ENCODE measurements at places on chromosomes 6 and 20.

DNA sequence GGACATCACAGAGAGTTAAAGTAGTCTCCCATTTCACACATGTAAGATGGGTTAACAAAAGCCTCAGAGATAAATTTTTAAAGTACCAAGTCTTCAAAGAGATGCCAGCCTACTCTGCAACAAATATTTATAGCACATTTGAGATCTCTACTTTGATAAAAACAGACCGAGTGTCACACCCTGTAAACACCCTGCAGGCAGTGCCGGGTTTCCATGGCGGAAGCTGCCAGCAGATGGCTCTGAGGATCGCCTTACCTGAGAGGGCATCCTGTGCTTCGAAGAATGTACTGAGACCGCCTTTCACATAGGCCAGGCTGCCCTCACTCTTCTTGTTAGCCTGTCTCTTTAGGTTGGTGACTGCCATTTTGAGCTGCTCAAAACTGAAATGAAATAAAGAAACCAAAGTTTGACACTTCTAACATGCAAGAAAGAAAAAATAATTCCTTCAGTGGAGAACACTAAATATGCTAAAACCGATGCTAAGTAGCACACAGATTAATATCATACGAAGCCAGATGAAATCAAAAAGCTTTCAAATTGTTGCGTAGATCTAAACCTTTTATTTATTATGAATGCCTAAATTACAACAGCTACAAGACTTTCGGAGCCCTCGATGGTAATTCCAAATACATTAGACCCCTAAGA lies 39.3 kb downstream of the HUS1B start:
- no peak for DNase-seq

- DNase-seq = peak; percentile 28
Measured at GRCh38 chr6:132483779-132484679, 28.9 kb downstream of the STX7 start.

DNA sequence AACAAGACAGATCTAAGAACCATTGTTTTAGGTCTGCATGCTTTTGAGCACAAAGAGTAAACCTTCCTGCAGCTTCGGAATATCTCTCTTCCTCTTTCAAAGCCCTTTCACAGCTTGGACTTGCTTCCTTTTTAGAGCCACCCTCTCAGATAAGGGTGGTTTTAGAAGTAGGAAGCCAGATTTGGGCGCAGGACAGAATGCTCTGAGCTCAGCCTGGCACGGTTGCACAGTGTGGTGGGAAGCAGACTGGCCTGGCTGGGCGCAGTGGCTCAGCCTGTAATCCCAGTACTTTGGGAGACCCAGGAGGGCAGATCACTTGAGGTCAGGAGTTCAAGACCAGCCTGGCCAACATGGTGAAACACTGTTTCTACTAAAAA lies 35.6 kb upstream of the PNRC1 start:
- DNase-seq = no peak

GRCh38 chr6:74657011-74657410 lies 548.8 kb downstream of the COL12A1 start:
- DNase-seq = no peak

DNA sequence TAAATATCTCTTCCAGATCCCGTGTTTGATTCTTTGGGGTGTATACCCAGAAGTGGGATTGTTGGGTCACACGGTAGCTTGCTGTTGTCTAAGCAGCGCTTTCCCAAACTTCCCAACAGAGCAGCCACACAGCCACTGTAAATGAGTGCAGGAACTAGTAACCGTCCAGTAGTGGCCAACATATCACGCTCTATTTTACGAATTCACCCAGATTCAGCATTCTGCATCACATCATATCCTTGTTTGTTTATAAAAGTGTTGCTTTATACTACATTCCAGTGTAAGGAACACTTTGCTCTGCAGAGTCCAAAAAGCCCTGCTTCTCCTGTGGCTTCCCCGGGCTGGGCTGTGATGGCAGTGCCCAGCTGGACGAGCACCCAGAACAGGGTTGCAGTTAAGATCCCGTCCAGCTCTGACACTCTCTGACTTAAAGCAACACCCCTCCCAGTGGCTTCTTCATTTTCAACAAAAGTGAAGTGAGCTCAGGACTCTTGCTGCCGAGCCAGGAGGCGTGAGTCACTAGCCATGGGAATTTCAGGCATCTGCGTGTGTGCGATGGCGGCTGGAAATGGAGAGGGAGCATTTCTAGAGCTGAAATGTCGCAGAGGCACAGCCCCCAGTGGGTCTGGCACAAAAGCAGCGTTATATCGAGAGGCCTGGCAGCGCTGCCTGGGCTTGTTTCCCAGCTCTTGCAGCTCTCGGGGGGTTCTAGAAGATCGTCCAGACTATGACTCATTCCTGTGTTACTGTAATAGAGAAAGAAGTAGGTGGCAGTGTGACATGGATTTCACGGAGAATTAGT lies 216.3 kb upstream of the ECI2 start:
- DNase-seq = no peak

DNA sequence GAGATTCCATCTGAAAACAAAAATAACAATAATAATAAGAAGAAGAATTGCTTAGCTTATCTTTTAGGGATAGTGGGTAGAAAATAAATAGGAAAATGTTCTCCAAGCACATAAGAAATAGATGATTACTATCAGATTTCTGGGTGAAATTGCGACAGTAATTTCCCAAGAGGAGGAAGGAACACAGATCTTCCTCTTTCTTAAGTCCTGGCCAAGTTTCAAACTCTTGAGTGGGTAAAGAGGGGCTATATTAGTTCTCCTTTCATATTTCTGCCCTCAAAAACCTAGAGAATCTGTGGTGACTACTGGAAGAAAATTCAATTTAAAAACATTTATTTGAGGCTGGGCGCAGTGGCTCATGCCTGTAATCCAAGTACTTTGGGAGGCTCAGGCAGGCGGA lies 63.7 kb downstream of the PHACTR2 start:
- DNase-seq = no peak

GRCh38 chr20:24605937-24606455 lies 136.6 kb downstream of the SYNDIG1 start:
- no peak for DNase-seq

DNA sequence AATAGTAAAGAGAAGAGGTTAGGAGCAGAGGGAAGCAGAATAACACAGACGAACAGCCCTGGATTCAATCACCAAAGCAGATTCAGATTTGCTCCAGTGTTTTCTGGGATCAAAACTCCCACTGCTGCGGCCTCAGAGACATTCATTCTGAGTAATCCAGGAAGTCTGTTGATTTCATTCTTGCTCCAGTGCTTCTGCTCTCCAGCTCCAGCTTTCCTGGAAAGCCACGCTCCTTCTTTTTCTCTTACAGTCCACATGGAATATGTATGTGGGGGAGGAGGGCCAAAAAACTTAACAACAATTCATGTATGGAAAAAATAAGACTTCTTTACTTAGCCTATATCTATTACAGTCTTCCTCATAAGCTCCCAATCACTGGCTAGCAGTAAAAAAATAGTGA lies 26.4 kb upstream of the UST start:
- DNase-seq = no peak

GRCh38 chr6:113362301-113363047 lies 494.7 kb upstream of the MARCKS start:
- peak; percentile 26 for DNase-seq

GRCh38 chr6:2942914-2943563 lies 28.3 kb downstream of the SERPINB6 start:
- DNase-seq = no peak

GRCh38 chr6:156205678-156206077 lies 571.5 kb upstream of the ARID1B start:
- no peak for DNase-seq

- no peak for DNase-seq
Measured at GRCh38 chr20:38301309-38301708, 2.6 kb upstream of the BPI start.

DNA sequence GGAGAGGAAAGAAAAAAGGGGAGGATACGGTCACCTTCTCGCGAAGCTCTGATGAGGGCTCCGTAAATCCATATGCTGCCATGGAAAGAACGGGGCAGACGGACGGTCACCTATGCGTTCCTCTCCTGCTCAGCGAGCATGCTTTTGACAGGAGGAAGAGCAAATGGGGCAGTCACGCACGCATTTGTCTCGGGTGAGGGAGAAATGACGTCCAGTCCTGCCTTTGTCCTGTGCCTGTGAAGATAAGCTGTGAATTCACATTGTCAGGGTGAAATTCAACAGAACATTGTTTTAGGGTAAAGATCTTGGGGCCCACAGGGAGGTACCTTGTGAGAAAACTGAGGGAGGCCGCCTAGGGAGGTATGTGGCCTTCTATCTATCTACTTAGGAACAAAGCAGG lies 83.8 kb downstream of the IRF4 start:
- no peak for DNase-seq

DNA sequence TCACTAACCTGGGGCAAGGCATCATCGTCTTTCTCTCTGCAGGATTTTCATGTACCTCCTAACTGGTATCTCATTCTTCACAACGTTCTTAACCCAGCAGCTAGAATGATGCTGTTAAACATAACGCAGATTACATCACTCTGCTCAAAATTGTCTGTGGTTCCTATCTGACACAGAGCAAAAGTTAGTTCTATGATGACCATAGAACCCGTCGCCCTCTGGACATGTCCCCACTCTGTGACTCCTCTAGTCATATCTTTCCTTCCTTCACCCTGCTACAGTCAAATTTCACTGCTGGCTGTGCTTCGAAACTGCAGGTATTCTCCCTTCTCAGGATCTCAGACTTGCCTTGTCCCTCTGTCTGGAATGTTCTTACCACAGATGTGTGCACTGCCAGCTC lies 87.4 kb upstream of the TPD52L1 start:
- no peak for DNase-seq

GRCh38 chr6:41372832-41373626 lies 37.6 kb downstream of the NCR2 start:
- no peak for DNase-seq

GRCh38 chr6:44642870-44643522 lies 255.5 kb downstream of the CDC5L start:
- DNase-seq = no peak

- no peak for DNase-seq
Measured at GRCh38 chr6:146884728-146885127, 286.0 kb downstream of the ADGB start.

GRCh38 chr20:62611012-62611411 lies 31.3 kb upstream of the SLCO4A1 start:
- no peak for DNase-seq

DNA sequence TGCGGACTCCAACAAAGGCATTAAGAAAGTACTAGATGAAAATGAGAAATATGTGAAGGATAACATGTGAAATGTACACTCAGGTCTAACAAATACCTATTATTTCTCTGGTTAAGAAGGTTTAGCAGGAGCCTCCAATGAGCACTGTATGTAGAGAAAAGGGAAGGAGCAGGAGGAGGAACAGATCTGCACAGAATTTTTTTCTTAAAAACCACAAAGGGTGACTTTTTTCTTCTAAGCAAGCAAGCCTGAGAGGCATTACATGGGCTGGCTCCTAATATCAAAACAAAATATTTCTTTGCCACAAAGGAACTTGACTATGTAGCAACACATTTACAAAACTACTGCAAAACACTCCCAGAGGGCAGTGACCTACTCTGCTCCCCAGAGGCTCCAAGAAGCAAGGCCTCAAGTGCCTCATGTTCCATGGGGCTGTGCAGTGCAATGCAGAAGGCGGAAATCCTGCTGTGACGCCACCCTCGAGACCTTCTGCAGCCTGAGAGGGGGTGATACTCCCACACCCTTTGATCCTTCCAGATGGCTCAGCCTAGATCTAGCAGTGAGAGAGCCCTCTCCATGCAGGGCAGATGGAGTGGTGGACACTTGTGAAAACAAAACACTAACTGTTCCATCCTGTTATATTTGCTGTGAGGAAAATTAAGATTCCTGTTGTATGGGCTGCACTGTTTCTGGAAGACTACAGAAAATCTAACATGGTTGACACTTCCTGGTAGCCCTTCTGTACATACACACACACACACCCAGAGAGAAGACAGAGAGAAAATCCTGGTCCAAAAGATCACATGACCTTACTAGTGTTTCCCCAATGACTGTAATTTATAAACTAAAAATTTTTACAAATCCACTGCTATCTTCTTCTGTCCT lies 36.0 kb upstream of the SMIM29 start:
- DNase-seq = no peak

- DNase-seq = no peak
Measured at GRCh38 chr20:62935204-62935967, 2.6 kb upstream of the GID8 start.

DNA sequence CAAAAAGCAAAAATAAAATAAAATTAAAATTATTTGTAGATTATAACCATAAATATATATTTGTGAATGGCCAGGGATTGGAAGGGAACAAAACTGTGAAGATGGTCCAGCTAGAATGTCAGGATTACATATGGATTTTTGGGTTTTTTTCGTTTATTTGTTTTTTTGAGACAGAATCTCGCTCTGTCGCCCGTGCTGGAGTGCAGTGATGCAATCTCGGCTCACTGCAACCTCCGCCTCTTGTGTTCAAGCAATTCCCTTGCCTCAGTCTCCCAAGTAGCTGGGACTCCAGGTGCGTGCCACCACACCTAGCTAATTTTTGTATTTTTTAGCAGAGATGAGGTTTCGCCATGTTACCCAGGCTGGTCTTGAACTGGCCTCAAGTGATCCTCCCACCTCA lies 7.8 kb upstream of the C6orf132 start:
- DNase-seq = no peak

All from NCI-H2029 treated with DMSO at 0.1 percent for 48 hours (cell line).